Effector memory CD4-positive, alpha-beta T cell (primary cell): ENCODE measurements at places on chromosomes 6 and 20.

DNA sequence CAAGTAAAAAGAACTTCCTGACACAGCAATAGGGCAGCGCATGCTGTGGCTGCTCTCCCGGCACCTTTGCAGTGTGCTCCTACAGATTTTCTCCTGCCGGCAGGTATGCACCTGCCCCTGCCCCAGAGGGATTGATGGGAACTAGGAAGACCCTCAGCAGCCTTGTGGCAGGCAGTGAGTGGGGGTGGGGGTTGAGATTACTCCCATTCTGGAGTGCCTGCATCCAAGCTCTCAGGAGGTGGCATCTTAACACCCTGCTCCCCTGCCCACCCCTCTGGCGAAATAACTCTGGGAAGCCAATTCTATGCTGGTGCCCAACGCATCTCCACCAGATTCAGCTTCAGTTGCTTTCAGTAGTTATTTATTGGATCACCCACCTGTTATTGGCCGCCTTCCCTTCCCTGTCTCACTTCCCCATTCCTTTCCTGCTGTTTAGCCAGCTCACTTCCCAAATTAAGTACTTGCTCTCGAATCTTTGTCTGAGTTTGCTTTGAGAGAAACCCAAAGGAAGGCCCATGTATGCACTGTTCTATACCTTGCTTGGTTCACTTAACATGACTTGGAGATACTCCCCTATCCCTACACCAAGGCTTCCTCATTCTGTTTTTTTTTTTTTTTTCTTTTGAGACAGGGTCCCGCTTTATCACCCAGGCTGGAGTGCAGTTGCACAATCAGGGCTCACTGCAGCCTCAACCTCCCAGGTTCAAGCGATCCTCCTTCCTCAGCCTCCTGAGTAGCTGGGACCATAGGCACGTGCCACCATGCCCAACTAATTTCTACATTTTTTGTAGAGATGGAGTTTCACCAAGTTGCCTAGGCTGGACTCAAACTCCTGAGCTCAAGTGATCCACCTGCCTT, 29.3 kb upstream of the SLC23A2 start:
- no peak for DNase-seq

- no peak for DNase-seq
Measured at GRCh38 chr6:52503851-52504781, 72.7 kb downstream of the TRAM2 start.

- no peak for DNase-seq
Measured at GRCh38 chr6:117976030-117976651, 69.1 kb downstream of the SLC35F1 start.

DNA sequence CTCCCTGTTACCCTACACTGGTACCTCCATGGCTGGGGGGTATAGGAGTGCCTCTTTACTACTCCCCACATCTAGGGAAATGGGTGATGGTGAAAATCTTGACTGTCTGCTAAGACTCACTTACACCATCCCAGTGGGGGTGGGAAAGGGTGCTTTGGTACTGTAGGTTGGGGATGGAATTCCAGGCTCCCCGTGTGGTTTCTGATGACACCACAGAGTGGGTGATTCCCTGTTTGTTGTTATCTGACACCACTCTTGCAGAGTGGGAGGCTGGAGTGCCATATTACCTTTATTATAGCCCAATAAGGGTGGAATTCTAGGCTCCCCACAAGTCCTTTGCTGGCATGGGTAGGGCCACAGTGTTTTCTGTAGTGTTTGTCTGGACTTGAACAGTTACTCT, 264.6 kb upstream of the MAN1A1 start:
- DNase-seq = no peak

- no peak for DNase-seq
Measured at GRCh38 chr20:14288341-14289330, 48.8 kb downstream of the FLRT3 start.

DNA sequence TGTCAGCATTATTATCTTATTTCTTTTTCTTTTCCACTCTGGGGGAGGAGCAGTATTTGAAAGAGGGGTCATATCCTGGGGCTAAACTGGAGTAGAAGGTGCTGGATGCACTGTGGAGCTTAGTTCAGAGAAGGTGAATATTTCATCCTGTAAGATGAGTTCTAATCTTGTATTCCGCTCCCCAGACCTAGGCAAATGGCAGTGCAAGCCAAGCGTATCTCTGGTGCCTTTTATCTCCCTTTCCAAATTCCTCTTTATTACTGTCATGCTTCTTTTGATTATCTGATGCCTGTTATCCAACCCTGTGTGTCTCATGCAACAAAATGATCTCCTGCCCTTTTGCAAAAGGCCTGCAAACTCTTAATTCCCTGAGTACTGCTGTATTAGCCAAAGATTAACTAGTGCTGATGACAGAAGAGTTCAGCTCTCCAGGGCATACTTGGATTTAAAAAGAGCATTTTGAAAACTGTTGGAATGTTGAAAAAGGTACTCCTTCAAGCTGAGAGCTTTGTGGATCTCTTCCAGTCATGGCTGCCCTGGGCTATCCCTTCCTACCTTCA, 138.0 kb downstream of the CARMIL1 start:
- no peak for DNase-seq

DNA sequence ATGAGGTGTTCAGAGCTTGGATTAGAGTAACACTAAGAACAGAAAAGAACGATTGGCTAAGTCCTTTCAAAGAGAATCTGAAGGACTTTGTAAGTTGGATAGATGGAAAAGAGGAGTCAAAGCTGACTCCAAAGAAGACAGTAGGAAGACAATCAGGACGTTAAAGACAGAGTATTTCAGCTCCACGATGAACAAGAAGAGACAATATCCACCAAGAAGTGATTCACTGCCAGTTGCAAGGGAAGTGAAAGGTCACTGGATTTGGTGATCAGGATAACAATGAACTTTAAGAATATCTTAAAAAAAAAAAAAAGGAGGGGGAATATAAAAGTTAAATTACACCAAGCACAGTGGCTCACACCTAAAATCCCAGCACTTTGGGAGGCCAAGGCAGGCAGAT, 17.9 kb downstream of the REPS1 start:
- no peak for DNase-seq

DNA sequence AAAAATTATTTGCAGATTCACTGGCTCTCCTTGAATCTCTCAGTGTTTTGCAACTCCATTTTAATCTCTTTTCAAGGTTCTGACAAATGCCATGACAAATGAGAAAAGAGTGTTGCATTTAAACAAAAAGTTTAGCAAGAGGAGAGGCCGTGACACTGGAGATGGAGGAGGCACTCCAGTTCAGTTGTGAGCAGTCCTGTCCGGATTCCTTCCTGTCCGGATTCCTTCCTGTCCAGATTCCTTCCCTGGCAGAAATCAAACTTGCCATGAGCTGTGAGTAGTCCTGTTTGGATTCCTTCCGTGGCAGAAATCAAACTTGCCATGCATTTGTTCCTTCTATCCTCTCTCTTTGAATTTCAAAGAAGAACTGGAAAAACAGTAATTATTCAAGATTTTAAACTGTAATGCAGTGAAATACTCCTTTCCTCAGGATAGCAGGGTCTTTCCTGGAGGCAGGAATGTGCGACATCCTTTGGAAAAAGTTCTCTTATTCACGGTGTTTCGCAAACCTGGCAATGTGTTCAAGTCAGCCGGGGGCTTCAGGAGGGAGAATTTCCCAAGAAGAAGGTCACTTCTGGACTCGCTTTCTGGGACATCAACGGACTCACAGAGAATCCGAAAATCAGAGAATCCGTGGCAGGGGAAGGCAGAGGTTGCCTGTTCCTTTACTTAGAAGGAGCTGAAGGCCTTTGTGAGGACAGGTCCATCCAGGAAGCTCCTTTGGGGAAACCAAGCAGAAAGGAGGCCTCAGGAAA, 48.7 kb upstream of the DACT2 start:
- DNase-seq = no peak

DNA sequence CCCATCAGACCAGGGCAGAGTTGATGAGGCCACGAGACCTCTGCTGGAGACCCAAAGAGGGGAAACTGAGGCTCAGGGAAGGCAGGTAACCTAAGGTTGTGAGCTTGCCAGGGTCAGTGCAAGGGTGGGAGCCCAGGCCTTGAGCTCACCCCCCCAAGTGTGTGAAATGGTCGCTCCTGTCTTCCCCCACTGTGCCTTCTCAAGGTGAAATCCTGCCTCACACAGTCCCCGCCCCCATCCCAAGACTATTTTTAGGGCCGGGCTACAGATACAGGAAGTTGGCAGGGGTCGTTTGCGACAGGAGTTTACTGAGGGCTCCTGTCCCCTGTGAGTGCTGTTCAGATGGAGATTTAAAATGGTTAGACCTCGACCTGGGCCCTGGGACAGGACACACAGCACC, 18.7 kb upstream of the GATA5 start:
- DNase-seq = no peak

DNA sequence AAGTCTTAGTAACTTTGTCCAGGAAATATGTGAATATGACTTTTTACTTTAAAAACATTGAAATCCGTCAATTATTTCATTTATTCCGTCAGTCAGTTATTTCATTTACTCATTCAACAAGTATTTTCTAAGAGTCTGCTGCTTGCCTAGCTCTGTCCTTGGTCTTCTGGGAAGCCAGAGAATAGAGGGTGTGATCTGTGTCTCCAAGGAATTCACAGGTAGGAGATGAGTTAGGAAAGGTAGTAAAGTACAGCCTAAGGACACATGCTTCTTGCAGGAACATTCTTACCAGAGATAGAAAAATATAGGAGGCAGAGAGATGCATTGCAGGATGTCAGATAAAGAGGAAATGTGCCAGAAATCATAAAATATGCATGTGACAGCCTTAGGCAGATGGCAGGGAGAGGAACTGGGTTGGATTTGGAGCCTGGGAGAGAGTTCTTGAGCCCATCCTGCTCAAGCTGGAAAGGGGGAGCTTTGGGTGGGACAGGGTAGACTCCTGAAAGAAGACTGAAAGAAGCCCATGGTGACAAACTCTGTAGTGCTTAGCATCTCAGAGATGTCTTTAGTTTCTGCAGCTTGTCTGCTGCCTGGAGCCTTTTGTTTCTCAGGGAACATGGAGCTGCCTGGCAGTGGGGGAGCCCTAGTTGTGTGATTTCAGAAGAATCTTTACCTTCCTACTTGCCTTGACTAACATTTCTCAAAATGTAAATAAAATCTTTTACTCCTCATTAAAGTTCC, 3.5 kb downstream of the SH3BGRL2 start:
- no peak for DNase-seq

DNA sequence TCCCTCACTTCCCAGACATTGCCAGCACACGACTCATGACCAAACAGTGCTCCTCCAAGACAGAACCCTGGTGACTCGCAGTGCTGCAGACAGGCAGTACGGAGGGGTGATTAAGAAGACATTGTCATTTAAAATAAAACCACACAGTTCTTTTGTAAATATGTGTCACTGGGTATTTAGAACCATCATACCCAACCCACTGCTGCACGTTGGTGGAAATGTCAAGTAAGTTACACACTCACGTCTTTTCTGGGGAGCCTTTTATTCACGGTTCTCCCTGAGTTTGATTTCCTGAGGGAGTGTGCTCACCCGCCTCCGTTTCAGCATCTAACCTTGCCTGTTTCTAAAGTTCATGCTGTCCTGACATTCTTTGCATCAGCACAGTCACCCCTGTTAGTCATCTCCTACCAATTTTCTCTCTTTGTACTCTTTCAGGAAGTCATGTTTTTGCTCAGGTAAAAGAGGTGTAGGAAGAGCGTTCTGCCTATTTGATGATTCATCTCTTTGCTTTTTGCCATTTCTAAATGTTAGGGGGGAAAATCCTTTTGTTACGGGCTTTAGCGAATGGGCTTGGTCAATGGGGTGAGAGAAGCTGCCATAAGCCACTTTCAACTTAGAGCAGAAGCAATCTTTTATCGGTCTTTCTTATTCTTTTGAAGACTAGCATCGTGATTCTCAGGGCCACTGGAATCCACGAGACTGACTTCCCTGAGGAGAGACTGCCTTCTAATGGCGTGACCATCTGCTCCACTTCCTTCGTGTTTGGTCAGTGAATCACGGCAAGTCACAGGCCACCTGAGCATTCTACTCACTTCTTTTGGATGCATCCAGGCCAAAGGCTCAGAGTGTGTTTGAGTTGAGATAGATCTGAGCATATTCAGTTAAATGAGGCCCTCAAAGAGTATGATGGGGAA, 512.8 kb upstream of the JARID2 start:
- no peak for DNase-seq

DNA sequence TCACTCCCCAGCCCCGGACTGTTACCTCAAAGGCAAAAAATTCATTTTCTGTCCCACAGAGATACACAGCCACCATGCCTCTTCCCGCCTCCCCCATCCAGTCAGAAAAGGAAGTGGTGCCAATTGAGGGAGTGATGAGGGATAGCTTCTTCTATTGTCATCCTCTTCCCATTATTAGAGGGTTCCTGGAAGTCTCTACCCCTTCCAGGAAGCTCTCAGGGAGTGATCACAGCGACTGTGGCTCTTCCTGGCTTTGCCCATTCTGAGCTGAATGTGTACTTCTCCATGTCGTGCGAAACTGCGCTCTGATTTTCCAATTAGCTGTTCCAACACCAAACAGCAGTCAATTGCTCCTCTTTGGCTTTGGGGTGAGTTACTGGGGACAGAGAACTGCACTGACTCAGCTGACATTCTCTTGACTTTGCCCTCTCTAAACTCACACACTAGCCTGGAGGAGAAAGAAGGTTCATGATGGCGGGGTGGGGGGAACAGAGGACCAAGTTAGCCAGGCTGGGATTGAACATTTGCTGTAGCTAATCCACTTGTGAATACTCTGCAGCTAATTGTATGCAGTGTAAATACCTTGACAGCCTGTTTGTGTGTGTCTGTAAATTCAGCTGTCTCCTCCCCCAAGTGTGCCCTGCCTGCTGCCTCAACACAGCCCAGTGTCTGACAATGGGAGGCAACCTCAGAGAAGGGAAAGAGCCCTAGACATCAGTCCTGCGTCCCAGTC, 2.4 kb upstream of the MDGA1 start:
- DNase-seq = no peak

DNA sequence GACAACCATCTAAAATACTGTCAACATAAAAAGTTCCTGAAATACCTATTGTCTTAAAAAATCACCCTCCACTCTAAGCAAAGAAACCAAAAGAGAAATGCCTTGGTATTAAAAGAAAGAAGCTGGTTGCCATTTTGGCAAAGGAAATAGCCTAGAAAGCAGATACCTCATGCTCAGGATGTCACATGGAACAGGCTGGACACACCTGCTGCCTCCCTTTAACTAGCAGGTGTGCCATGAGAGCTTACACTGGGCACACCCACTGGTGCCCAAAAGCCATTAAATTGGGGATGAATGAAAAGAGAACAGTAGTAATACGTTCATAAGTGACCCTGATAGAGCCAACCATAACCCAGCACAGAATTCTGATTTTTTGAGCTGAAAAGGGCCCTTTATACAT, 1.5 kb downstream of the SLC23A2 start:
- no peak for DNase-seq

DNA sequence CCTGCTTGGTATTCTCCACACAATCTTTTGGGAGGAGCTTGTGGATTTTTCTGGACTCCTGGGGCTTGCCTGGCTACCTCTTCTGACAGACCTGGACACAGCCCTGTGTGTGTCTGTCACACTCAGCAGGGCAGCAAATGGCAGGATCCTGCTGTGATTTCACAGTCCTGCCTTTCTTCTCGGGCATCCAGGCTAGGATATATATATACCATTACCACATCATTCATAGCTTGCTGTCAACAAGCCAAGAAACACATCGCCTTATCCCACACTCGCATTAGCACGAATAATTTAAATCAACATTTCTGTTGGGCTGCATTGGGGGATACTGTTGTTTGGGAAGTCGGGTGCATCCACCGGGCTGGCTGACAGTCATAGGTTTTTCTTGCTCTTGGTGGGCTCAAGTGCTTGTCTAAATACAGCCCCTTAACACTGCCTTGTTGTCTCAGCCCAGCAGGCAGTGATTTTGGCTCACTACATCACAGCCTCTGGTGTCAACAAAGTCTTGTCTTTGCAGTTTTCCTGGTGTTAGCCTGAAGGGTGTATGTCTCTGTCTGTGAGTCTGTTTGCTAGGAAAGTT, 154.9 kb upstream of the FERMT1 start:
- DNase-seq = no peak

GRCh38 chr6:100382767-100383195, 81.9 kb downstream of the SIM1 start:
- DNase-seq = no peak
